CD4-positive, alpha-beta T cell treated with Interleukin-15 for 4 hours (primary cell): ENCODE measurements at places on chromosomes 5 and 9.

- peak; percentile 1 for DNase-seq
Measured at GRCh38 chr5:82277613-82277986, 554 bp downstream of the RPS23 start.

- no peak for DNase-seq
Measured at GRCh38 chr5:176879663-176880361, 19.3 kb downstream of the HK3 start.

- no peak for DNase-seq
Measured at GRCh38 chr5:147689426-147689825, 93.1 kb downstream of the JAKMIP2 start.

GRCh38 chr9:28547527-28547926 lies 974.2 kb upstream of the C9orf72 start:
- no peak for DNase-seq

DNA sequence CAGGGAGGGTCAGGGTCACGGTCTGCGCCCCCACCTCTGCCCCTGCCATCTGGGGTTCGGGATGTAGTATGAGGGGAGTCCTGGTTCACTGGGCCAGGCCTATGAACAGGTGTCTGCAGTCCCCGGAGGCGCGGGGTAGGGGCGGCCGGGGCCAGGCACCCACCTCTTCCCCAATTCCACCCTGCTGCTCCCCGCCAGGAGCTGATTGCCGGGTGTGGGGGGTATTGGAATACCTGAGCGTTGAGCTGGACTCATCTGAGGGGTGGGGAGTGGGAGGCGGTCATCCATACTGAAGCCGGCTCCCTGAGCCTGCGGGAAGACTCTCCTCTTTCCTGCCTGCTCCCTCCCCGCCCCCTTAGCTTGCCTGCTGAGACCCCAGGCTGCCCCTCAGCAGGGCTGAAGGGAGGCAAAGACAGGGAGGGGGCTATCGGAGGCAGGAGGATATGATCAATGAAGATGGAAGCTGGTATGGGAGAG lies 679 bp downstream of the SLC6A7 start:
- no peak for DNase-seq

DNA sequence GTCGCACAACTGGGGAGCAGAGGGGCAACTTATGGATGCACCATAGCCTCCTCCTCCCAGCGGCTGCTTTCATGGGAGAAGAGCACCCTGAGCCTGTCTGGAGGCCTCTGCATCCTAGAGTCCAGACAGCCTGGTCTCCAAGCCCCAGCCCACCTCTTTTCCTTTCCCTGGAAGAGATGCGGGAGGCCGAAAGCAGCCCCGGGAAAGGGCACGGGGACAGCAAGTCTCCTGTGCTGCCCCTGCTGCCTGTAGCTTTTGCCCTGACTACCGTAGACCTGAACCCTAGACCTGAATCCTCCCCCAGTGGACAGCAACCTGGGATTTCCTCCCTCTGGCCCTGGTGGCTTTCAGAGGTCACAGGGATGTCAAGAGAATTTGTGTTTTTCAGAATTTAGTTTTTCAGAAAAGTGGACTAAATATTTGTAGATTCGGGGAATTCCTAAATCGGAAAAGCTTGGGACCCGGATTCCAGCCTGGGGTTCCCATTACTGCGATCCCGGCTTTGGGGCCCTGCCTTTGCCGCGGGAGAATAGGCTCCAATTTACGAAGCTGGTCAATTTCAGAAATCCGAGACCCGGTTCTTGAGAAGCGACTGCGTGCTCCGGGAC lies 4.3 kb upstream of the PITX1 start:
- DNase-seq, result no peak

- DNase-seq, result no peak
Measured at GRCh38 chr5:62275581-62275980, 30.4 kb upstream of the KIF2A start.

DNA sequence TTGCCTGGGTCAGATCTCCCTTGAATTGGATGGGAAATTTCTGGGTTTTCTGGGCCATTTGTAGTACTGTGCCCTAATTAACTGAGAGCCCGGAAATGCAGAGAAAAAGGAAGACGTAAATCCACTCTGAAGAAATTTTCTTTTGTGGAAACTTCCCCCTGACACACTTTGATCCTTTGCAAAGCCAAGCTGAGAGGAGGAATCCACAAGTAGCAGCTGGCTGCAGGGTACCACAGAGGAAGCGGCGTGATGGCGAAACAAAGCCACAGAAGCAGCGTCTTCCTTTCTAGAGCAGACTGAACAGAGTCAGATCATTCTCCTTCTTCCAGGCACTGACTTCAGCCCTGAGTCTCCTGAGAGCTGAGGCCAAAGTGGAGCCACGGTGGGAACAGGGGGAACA lies 47.1 kb upstream of the ZNF354A start:
- DNase-seq, result no peak

- DNase-seq, result no peak
Measured at GRCh38 chr5:113271745-113272454, 162.9 kb downstream of the TSSK1B start.

GRCh38 chr5:15001517-15001916 lies 129.9 kb upstream of the ANKH start:
- DNase-seq, result no peak

- DNase-seq, result no peak
Measured at GRCh38 chr5:74123929-74124328, 497.9 kb downstream of the ARHGEF28 start.

DNA sequence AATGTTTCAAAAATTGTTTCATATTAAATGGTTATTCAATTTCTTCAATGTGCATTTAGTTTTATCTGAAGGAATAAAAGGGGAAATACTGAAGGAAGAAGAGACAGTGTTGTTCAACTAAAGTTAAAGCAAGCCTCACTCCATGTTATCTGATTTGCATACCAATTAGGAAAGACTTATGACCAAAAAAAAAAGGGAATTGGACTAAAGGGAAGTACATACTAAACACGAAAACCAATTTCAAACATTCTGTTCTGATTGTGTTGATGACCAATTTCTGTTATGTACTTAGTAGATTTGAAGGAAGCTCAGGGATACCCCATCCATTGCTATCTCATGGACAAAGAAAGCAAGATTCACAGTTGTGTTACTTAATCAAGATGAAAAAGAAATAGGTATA lies 4.9 kb upstream of the GAPT start:
- no peak for DNase-seq

GRCh38 chr9:86546712-86547111 lies 192.5 kb upstream of the TUT7 start:
- no peak for DNase-seq

DNA sequence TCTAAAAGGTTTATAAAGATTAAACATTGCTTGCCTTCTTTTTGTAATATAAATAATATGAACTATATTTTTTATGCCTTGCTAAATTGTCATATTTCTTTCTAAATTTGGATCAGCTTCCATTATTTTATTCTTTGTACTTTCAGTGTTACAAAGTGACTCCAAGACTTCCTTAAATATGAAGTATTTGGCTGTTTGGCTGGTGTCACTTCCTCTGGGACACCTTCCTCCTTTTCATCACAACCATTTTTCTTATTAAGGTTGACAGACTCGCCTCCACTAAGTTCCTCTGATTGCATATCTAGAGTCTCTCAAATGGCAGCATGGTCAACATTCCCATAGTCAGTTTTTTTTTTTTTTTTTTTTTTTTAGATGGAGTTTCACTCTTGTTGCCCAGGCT lies 73.8 kb upstream of the SLC1A1 start:
- no peak for DNase-seq

GRCh38 chr9:134181648-134182034 lies 17.3 kb upstream of the RNU6ATAC start:
- peak; percentile 7 for DNase-seq

DNA sequence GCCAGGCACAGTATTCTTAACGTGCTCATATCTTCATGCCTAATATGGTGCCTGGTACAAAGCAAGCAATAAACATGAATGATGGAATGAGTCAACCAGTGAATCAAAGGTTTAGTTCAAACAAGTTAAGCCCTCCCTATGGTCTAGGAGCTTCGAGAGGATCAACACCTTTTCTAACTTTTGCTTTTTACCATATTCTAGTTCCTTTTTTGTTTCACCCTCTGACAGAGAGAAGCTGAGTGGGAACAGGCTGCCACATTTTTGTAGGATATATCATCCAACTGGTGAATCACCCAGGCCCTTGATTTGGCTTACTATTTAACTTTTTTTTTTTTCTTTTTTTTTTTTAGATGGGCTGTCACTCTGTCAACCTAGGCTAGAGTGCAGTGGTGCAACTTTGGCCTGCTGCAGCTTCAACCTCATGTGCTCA lies 39.3 kb upstream of the TNC start:
- no peak for DNase-seq

- no peak for DNase-seq
Measured at GRCh38 chr5:964821-965220, 43.8 kb upstream of the NKD2 start.

DNA sequence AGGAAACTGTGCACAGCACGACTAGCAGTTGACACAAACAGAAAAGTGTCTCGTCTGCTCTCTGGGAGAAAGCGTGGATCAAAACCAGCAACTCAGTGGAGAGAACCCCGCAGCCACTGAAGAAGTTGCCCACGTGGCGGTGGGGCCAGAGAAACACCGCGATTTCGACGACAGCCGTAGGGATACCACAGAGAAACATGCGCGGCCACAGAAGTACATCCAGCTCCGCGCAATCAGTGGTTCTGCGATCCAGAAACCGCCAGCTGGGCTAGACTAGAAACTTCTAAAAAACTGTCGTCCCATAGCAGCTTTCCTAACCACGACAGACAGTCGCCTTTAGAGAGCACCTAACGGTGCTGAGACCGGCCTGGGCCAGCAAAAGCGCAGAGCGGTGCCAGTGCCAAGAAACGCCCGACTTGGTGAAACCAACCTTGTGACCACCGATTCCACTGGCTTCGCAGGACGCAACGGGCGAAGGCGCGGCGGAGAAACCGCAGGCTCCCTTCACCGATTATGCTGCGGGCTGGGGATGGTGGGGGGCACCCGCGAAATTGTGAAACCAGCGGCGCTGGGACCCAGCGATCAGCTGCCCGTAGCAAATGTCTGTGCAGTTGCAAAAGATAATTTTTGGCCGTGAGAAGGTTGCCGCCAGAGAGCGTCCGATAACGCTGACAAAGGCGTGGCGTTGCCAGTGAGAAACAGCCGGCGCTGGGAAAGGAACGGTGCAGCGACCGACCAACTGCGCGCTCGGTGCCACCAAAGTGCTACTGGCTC lies 2.7 kb upstream of the ANXA2R start:
- peak; percentile 79 for DNase-seq

GRCh38 chr9:129755151-129755550 lies 2.3 kb upstream of the PTGES start:
- no peak for DNase-seq

DNA sequence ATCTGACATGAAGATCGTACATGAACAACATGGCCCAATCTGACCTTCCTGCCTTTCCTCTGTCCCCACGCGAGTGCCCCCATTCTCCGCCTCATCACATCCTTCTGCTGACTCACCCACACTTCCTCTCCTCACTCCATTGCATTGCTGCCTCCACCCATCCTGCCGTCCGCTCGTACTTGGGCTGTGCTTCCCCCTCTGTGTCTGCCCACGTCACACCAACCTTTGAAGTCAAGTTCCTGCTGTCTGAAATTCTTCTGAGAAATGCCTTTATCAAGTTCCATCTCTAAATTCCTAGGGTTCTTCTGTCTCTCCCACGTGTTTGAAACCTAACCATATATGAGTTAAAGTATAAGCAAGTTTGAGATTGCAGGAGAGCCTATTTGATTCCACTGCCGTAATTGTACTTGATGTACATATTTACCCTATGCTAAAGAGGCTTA lies 18.0 kb upstream of the STARD4 start:
- DNase-seq, result peak; percentile 90

- DNase-seq, result no peak
Measured at GRCh38 chr5:74199005-74199404, 441.5 kb downstream of the ENC1 start.
